Large intestine (tissue), 12 donors: ENCODE measurements at places on chromosomes 4 and X.

DNA sequence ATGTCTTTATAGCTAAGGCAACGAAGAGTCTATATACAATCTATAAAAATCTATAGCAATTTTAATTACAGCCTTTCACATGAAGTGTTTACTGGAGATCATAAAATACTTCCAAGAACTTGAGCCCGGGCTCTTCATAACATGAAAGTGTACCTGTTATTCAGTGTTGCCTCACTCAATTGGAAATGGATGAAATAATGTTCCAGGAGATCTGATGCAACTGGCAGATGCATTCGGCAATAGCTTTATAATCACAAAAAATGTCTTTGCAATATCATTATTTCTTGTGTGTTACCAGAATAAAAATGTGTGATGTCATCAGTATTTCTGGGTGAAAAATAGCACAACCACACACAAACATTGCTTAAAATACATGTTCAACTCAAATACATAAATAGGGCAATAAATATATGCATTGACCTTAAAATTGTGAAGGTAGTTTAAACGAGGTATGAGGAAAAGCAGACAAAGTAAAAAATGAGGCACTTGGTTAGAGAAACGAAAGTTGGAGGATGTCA lies 1266.8 kb upstream of the PCDH7 start:
- no peak for DNase-seq

- DNase-seq: no peak
Measured at GRCh38 chrX:39440799-39441284, 639.6 kb downstream of the MID1IP1 start.

GRCh38 chrX:16665089-16665488 lies 15.1 kb downstream of the S100G start:
- no peak for DNase-seq

DNA sequence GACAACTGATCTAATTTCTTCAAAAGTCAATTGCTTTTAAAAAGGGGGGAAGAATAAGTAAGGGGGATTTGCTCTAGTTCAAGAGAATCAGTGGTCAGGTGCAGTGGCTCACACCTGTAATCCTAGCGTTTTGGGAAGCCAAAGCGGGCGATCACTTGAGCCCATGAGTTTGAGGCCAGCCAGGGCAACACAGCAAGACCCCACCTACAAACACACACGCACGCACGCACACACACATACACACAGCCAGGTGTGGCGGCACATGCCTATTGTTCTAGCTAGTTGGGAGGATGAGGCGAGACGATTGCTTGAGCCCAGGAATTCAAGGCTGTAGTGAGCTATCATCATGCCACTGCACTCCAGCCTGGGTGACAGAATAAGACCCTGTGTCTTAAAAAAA lies 9.6 kb downstream of the GRSF1 start:
- no peak for DNase-seq

DNA sequence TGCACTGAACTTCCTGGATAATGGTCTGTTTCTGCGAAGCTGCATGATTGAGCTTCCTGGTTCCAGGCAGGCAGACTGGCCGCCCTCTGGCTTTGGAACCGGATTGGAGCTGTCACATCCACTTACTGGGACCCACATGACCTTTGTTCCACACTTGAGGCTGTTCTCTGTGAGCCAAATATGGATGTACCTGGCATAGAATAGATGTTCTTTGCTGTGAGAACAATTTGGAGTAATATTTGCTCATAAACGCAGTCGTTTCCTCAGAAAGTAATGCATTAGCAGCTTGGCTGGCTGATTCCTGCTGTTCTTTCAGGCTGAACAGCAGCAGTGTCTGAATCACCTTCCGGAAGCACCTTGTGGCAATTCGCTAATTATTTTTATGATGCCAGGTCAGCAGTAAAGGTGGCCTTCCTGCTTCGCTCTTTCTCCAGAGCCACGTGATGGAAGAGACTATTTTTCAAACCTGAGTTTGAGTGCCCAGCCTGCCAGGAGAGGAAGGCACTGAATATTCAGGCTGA lies 78.1 kb upstream of the BOD1L1 start:
- DNase-seq: peak; percentile 72
